ENCODE measurements at places on chromosomes 7 and 10.

DNA sequence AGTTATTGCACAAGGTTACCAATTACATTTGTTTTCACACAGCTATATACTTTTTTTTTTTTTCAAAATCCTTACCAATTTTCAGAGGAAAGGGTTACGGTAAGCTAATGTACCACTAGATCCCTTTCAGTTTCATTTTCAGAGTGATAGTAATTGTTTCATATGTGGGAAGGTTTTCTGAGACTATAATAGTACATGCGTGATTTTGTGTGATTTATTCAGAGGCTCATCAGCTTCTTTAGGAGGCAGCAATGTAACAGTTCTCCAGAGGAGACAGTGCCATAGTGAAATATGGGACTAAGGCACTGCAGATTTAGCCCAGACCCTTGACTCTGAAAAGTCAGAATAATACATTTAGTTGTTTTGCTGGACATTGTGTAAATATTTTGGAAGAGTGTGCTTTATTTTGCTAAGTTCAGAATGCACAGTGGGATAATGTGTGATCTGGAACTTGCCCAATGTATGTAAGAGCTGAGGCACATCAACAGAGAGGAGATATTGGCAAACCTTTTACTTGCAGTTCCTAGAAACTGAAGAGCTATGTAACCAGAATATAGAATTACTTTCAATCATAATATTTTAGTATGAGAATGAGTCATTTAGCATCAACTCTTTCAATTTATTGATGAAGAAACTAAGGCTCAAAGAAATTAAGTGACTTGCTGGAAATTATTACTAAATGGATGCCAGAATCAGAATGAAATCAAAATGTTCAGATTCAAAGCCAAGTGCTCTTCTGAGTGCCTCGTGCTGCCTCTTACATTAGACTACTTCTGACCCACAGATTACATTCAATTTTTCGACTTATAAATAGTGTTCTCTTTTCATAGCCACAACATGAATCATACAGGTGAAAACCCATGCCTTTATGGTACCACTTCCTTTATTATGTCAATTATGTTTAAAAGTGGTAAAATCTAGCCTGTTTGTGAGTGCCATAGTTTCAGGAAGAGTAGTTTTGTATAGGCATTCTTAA, 207.7 kb upstream of the TEX47 start:
- DNase-seq, result no peak

- DNase-seq, result no peak
These were observed 9.1 kb upstream of the DMBT1 start for GRCh38 chr10:122551450-122551849.

DNA sequence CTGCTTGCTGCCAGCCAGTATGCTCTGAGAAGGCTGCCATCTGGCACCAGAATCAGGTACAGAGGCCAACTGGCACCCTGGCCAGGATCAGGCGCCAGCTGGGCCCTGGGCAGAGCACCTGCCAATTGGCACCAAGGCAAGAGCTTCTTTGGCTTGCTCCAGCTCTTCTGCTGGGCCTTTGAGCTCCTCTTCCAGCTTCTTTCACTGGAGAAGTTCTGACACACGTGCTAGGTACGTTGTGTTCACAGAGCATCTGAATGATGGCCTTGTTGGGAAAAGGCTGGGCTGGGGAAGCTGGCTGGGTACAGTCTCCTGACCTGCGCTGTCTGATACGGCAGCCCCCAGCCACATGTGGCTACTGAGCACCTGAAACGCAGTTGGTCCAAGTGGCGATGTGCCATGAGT, 31.7 kb upstream of the OPALIN start:
- DNase-seq, result no peak

DNA sequence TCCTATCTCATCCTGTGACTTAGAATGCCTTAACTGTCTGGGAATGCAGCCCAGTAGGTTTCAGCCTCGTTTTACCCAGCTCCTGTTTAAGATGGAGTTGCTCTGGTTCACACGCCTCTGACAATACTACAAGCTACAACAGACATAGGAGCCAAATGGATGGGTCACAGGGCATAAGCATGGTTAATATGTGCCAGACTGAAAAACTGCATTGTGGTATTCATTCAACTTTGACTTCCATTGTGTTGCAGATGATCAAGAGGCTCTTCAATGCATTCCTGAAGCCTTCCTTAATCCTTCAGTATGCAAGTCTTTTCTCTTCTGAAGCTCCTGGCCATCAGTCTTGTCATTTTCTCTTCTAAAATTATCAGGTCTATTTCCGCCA, 20.3 kb upstream of the RNF32 start:
- no peak for DNase-seq

- peak; percentile 89 for DNase-seq
These were observed 110.5 kb downstream of the IPMK start for GRCh38 chr10:58157076-58157766.

DNA sequence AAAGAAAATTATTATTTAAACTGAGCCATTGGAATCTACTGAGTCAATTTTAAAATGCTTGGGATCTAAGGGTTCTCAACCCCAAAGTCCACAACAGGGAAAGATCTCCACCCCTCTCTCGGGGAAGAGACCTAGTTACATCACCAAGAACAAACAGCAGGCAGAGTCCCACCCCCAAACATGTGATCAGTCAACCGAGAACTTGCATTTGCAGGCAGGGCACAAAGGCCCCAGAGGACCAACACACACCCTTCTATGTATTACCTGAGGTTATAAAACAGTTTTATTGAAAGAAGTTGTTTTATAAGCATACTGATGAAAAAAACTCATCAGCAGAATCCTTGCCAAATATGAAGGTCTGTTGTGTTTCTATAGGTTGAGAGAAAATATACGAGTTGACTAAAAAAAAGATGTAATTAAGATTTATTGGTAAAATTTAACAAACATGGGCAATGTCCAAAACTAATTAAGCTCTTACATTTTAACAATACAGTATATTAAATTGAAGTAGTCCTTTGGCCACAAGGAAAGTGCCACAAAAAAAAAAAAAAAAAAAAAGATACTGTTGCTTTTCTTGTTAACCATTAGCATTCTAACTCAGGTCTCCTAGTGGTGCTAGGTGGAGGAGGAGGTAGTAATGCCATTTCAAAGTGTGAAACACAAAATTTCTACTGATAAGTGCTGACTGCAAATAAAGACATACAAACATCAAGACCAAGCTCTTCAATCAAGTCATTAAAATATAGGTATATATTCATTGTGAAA, 975 bp upstream of the USP54 start:
- peak; percentile 67 for DNase-seq

- no peak for DNase-seq
These were observed 515.2 kb downstream of the REEP3 start for GRCh38 chr10:64036321-64036930.

- no peak for DNase-seq
These were observed 72.8 kb downstream of the TBXAS1 start for GRCh38 chr7:139901901-139902300.

- no peak for DNase-seq
These were observed 9.6 kb upstream of the MRPS24 start for GRCh38 chr7:43878867-43879266.

GRCh38 chr10:103504181-103504783, 10.8 kb downstream of the NEURL1 start:
- DNase-seq, result peak; percentile 99

- DNase-seq, result peak; percentile 81
These were observed at the start of gene IFIT1 for GRCh38 chr10:89391907-89392756. Gene IFIT1, plus strand, starts transcription at chr10:89392623. Its CDS starts 90 bp downstream, at chr10:89392713.

GRCh38 chr10:103238506-103239252, 7.0 kb upstream of the RPEL1 start:
- DNase-seq, result no peak

GRCh38 chr10:110221044-110221720, 13.8 kb downstream of the MXI1 start:
- no peak for DNase-seq

DNA sequence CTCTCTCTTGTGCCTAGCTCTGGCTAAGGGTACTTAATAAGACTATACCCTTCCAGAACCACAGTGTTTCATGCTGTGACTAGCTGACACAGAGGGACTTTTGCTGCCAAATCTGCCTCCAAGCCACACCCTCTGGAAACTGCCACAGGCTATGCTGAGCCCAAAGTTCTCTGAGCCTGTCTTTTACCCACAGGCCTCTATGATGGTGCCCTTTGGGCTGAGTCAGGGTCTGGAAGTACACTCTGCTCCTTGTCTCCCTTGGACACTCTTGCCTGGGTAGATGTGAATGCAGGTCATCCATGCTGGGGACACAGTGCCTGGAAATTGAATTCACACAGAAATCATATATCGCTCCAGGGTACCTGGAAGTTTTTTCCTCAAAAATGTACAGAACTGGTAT, 22.6 kb downstream of the DYDC1 start:
- no peak for DNase-seq

- peak; percentile 91 for DNase-seq
These were observed 42.7 kb downstream of the ZMIZ1 start for GRCh38 chr10:79111427-79111826.

- no peak for DNase-seq
These were observed 120.9 kb downstream of the TMEM168 start for GRCh38 chr7:112669306-112669705.

DNA sequence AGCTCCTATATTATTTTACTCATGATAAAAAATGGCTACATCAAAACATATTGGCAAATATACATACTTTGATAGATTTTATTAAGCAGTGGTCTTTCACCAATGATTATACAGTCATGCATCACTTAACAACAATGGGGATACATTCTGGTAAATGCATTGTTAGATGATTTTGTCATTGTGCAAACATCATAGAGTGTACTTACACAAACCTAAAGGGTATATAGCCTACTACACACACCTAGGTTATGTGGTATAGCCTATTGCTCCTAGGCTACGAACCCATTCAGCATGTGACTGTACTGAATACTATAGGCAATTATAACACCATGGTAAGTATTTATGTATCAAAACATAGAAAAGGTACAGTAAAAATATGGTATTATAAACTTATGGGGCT, 98.9 kb upstream of the IL6 start:
- DNase-seq, result no peak

GRCh38 chr7:24866004-24866615, 108.8 kb upstream of the GSDME start:
- no peak for DNase-seq
